ENCODE measurements at places on chromosomes 5 and 9. TPM values are rescaled to one million over a fixed set of nuclear protein-coding genes. Genes with fewer than 3 reads are reported as not detected.

GRCh38 chr5:123294544-123294943 lies 128.7 kb downstream of the CEP120 start:
- no peaks in the 10 kb centered on the region for H3K27me3 ChIP-seq
- H3K36me3 ChIP-seq: no peaks in the 10 kb centered on the region
- no peak overlapping the region for H3K4me3 ChIP-seq
- DNase-seq: no peak
- no peak overlapping the region for H3K27ac ChIP-seq

GRCh38 chr9:86356871-86357866 lies 3.0 kb upstream of the TUT7 start:
- H3K36me3 ChIP-seq: no peaks in the 10 kb centered on the region
- DNase-seq: no peak
- no peak overlapping the region for H3K4me3 ChIP-seq
- H3K27ac ChIP-seq: no peak overlapping the region
- peaks cover 12% of the 10 kb centered on the region for H3K27me3 ChIP-seq

DNA sequence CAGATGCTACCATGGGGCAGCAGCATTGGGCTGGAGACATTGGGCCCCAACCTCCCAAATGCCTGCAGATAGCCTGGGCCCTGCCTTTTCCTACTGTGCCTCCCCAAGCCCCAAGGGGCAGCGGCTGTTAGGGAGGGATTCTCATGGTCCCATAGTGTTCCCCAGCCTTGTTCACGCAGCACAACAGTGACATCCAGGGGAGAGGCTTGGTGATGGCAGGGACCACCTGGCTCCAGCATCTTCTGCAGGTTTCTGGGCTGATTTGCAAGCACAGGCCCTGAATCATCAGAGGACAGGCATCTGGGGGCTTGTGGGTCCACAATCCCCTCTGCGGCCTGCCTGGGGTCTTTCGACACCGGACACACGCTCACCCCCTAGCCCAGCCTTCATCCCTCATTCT lies 354.6 kb downstream of the SLIT3 start:
- no peak overlapping the region for H3K27ac ChIP-seq
- DNase-seq: peak; percentile 72
- no peak overlapping the region for H3K4me3 ChIP-seq

- DNase-seq: no peak
- H3K4me1 ChIP-seq: peaks cover 18% of the 10 kb centered on the region
- H3K27ac ChIP-seq: no peak overlapping the region
- H3K36me3 ChIP-seq: no peaks in the 10 kb centered on the region
Measured at GRCh38 chr9:109792951-109793546, 13.1 kb downstream of the PALM2AKAP2 start.

- no peaks in the 10 kb centered on the region for H3K36me3 ChIP-seq
Measured at GRCh38 chr5:17398866-17399835, 98.9 kb upstream of the TAF11L2 start.

- H3K27me3 ChIP-seq: no peaks in the 10 kb centered on the region
- H3K4me3 ChIP-seq: no peak overlapping the region
Measured at GRCh38 chr5:163135849-163136248, 301.5 kb upstream of the CCNG1 start.

DNA sequence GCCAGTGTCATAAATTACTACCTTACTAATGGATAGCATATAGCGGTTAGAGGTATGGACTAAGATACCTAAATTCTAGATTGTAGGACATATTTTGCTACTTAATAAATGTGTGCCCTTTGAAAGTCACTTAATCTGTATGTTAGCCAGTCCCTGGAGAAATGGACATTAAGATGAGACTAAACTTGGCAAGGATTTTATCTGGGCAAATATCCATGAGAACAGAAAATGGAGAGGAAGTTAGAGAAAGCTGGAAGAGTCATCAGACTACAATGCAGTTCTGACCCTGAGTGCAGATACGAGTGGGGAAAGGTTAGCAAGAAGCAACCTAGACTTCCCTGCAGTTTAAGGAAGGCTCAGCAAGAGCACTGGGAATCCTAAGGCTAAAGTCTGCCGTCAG lies 33.0 kb downstream of the TBCA start:
- H3K36me3 ChIP-seq: no peaks in the 10 kb centered on the region
- DNase-seq: no peak
- no peak overlapping the region for H3K27ac ChIP-seq
- H3K4me3 ChIP-seq: no peak overlapping the region
- H3K27me3 ChIP-seq: no peaks in the 10 kb centered on the region
- H3K4me1 ChIP-seq: peaks cover 9% of the 10 kb centered on the region

GRCh38 chr5:173451651-173452050 lies 123.4 kb upstream of the STC2 start:
- no peak for DNase-seq
- no peak overlapping the region for H3K27ac ChIP-seq
- H3K4me3 ChIP-seq: no peak overlapping the region

DNA sequence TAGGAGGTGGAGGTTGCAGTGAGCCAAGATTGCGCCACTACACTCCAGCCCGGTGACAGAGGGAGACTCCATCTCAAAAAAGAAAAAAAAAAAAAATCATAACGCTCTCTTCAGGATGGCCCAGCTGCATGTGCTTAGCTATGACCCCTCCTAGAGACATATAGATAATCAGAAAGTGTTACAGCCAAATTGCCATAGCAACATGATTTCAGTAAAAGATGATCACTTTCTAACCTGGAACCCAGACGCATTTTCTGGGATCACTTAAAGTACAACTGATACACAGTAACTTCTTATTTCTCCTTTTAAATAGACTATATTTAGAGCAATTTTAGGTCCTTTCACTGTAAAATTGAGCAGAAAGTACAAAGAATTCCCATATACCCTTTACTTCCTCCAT lies 372.9 kb downstream of the CDH18 start:
- H3K4me1 ChIP-seq: no peaks in the 10 kb centered on the region
- H3K36me3 ChIP-seq: no peaks in the 10 kb centered on the region
- DNase-seq: no peak
- no peak overlapping the region for H3K27ac ChIP-seq
- no peaks in the 10 kb centered on the region for H3K27me3 ChIP-seq

GRCh38 chr9:76218886-76219445 lies 175.3 kb downstream of the RFK start:
- peak; percentile 53 for DNase-seq
- H3K4me3 ChIP-seq: no peak overlapping the region
- H3K4me1 ChIP-seq: peaks cover 20% of the 10 kb centered on the region
- no peaks in the 10 kb centered on the region for H3K36me3 ChIP-seq
- H3K27me3 ChIP-seq: no peaks in the 10 kb centered on the region

GRCh38 chr5:154818471-154819116 lies 31.8 kb downstream of the FAXDC2 start:
- no peak overlapping the region for H3K27ac ChIP-seq
- DNase-seq: no peak
- H3K27me3 ChIP-seq: no peaks in the 10 kb centered on the region
- H3K4me1 ChIP-seq: peaks cover 19% of the 10 kb centered on the region
- no peaks in the 10 kb centered on the region for H3K36me3 ChIP-seq

- H3K27ac ChIP-seq: no peak within 1 kb of the TSS
- peaks cover 17% of the 10 kb centered on the region for H3K4me1 ChIP-seq
- H3K4me3 ChIP-seq: peak within 1 kb of the TSS; percentile 63
- H3K36me3 ChIP-seq: no peaks in the 10 kb centered on the region
Measured at GRCh38 chr9:124776954-124777648, at the start of gene OLFML2A. Gene OLFML2A, plus strand, starts transcription at chr9:124777133. Its CDS starts 138 bp downstream, at chr9:124777271.

GRCh38 chr5:15897656-15898055 lies 281.9 kb downstream of the MARCHF11 start:
- no peaks in the 10 kb centered on the region for H3K36me3 ChIP-seq
- DNase-seq: no peak
- no peaks in the 10 kb centered on the region for H3K27me3 ChIP-seq
- no peak overlapping the region for H3K4me3 ChIP-seq
- no peak overlapping the region for H3K27ac ChIP-seq

GRCh38 chr9:81372628-81373191 lies 316.6 kb downstream of the TLE1 start:
- no peaks in the 10 kb centered on the region for H3K36me3 ChIP-seq
- peak overlapping the region; percentile 93 for H3K27ac ChIP-seq
- peak; percentile 35 for DNase-seq
- H3K4me1 ChIP-seq: peaks cover 82% of the 10 kb centered on the region
- H3K4me3 ChIP-seq: no peak overlapping the region

DNA sequence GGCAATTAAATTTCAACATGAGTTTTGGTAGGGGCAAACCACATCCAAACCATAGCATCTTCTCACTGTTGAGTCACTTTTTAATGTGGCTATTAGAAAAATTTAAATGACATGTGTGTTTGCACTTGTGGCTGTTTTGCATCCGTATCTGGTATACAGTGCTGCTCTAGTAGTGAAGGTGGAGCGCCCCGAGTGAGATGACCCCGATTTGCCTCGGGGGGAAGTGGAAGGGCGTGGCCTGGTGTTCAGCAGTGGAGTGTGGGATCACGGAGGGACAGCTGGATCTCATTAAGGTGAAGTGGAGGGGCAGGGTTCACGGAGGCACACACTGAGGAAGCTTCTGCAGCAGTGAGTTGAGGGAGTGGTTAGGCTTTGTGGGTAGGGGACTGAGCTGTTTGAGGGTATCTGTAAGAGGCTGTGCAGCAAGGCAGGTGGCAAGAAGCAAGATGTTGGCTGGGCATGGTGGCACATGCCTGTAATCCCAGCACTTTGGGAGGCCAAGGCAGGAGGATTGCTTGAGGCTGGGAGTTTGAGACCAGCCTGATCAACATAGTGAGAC lies 6.2 kb upstream of the GMCL2 start:
- no peak overlapping the region for H3K4me3 ChIP-seq
- no peaks in the 10 kb centered on the region for H3K27me3 ChIP-seq
- no peak for DNase-seq
- H3K4me1 ChIP-seq: peaks cover 14% of the 10 kb centered on the region
- no peaks in the 10 kb centered on the region for H3K36me3 ChIP-seq
- no peak overlapping the region for H3K27ac ChIP-seq

DNA sequence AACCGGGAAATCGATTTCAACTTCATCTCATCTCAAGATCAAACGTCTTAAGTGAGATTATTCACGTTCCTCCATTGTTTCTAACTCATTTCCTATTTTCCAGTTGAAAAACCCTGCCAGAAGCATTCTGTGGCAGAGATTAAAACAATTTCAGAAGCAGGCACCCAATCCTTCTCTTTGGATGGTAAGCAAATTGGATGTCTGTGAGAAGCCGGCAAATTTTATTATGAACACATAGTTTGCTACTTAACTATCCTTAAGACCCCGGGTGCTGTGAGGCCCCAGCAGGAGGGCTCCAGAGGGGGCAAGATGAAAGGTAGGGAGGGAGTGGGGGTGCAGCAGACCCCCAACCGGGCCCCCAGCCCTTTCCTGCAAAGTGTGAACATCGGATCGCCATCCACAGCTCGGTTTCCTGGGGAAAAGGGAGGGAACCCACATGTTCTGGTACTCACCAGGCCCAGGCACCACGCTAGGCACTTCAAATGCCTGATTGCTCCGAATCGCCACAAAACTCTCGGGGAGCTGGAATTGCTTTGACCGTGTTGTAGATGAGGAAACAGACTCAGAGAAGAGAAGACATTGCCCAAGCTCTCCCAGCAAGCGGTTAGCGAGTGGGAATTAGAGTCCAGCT lies 167.1 kb upstream of the MVB12B start:
- no peak for DNase-seq
- no peaks in the 10 kb centered on the region for H3K36me3 ChIP-seq
- no peaks in the 10 kb centered on the region for H3K27me3 ChIP-seq
- H3K4me1 ChIP-seq: no peaks in the 10 kb centered on the region
- no peak overlapping the region for H3K4me3 ChIP-seq

- H3K27ac ChIP-seq: no peak overlapping the region
- H3K36me3 ChIP-seq: no peaks in the 10 kb centered on the region
- H3K27me3 ChIP-seq: no peaks in the 10 kb centered on the region
- H3K4me1 ChIP-seq: no peaks in the 10 kb centered on the region
- no peak for DNase-seq
Measured at GRCh38 chr5:68161156-68161555, 54.4 kb upstream of the PIK3R1 start.

- no peak overlapping the region for H3K27ac ChIP-seq
- no peaks in the 10 kb centered on the region for H3K36me3 ChIP-seq
- no peaks in the 10 kb centered on the region for H3K27me3 ChIP-seq
- H3K4me3 ChIP-seq: no peak overlapping the region
- DNase-seq: no peak
Measured at GRCh38 chr9:137787381-137787780, 90.2 kb upstream of the CACNA1B start.

- peaks cover 15% of the 10 kb centered on the region for H3K4me1 ChIP-seq
- H3K4me3 ChIP-seq: no peak overlapping the region
- H3K36me3 ChIP-seq: peaks cover 20% of the 10 kb centered on the region
- no peak overlapping the region for H3K27ac ChIP-seq
- H3K27me3 ChIP-seq: no peaks in the 10 kb centered on the region
- DNase-seq: no peak
Measured at GRCh38 chr5:116492016-116492623, 82.5 kb downstream of the SEMA6A start.

GRCh38 chr5:134131165-134131564 lies 16.7 kb downstream of the TCF7 start:
- no peak overlapping the region for H3K27ac ChIP-seq
- H3K4me3 ChIP-seq: no peak overlapping the region
- H3K4me1 ChIP-seq: no peaks in the 10 kb centered on the region
- no peak for DNase-seq
- no peaks in the 10 kb centered on the region for H3K36me3 ChIP-seq

DNA sequence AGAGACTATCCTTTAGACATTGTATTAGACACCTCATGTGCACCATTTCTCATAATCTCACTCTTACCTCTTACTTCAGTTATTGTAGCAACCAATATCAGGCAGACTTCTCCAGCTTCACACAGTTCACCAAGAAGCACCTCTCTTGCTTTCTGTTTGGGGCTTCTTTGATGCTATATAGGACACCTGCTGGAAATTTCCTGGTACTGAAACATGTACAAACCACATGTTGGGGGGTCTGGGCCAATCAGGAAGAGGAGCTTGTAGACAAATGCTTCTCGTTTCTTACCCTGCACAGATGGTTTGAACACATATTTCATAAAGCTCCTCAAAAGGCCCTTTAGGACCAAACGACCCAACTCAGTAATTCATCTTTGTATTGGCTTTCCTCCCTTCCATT lies 212.1 kb downstream of the IZUMO3 start:
- H3K27me3 ChIP-seq: no peaks in the 10 kb centered on the region
- no peaks in the 10 kb centered on the region for H3K36me3 ChIP-seq
- H3K27ac ChIP-seq: no peak overlapping the region
- DNase-seq: peak; percentile 10
- H3K4me3 ChIP-seq: no peak overlapping the region

- peak; percentile 13 for DNase-seq
- H3K36me3 ChIP-seq: no peaks in the 10 kb centered on the region
- no peak overlapping the region for H3K27ac ChIP-seq
- peaks cover 7% of the 10 kb centered on the region for H3K4me1 ChIP-seq
Measured at GRCh38 chr5:102826629-102827028, 71.5 kb downstream of the PAM start.

ANKRD31 gene
- 0.74 TPM for total RNA-seq

ECM2 gene
- not detected for total RNA-seq

SLC36A3 gene
- total RNA-seq: not detected

NME5 gene
- 6.7 TPM for total RNA-seq

TOR2A gene
- total RNA-seq: 5.5 TPM

SLIT3 gene
- 0.22 TPM for total RNA-seq

CARTPT gene
- total RNA-seq: not detected

INIP gene
- total RNA-seq: 31.7 TPM
